ENCODE measurements at places on chromosomes 2 and 18.
A peak's percentile ranks its signal among the peaks of the same experiment; 100 is the strongest.

GRCh38 chr2:60148716-60149115 lies 404.7 kb downstream of the BCL11A start:
- no peak for DNase-seq

- no peak for DNase-seq
These were observed 221.8 kb downstream of the FHOD3 start for GRCh38 chr18:36519358-36519757.

DNA sequence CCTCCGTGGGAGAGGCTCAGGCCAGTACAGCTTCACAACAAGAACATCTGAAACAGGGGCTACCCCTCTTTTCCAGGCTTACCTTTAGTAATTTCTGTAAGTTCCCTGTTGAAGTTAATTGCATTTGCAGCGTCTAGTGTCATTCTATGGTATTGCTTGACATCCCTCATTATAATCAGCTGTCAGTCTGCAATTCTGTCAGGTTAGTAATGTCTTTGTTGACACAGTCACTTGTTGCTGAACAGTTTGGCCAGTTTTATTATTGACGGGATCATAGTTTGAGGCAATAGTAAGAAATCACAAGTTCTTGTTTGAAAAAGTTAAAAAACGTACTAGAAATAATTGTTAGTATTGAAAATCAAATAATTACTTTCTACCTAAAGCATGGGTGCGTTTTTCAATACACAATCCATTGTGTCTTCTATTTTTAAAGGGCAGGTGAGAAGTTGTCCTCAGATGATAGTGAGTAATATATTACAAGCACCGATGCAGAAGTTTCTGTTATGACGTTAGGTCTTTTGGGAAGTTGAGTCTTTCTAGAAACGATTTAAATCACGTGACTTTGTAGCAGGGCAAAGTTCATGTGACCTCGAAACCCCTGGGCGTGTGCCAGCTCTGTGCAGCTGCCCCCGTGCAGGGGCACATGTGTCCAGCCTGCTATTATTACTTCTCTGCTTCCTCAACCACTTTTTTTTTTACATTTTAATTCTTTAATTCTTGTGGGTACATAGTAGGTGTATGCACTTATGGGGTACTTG lies 49.5 kb upstream of the MBP start:
- DNase-seq: no peak

DNA sequence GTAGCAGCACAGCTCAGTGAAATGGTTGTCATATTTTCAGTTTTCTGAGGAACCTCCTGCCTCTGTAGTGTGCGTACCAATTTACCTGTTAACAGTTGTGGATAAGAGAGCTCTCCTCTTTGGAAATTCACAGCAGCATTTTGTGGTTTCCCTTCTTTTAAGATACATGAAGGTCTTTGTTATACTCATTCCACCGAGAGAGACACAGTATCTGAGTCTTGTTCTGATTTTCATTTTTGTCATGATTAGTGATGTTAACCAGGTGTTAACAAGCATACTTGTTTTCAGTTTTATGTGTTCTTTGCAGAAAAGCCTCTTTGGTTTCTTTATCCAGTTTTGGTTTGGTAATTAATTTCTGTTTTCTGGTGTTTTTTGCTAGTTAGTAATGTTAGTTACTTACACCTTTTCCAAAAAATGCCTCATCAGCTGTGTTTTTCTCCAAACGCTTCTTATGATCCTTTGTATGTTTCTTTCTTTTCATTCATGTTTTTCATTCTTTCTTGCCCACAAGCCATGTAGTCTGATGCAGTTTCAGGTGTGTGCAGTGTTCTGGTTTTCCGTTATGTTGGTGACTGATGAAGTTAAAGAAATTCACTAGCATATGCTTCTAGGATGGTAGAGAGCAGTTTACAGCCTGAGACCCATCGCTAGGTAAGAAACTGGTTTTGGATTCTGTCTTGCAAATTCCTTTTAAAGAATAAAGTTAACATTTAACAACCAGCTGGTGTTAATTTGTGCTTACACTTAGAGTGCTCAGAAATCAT lies 30.1 kb downstream of the CCDC74A start:
- no peak for DNase-seq

DNA sequence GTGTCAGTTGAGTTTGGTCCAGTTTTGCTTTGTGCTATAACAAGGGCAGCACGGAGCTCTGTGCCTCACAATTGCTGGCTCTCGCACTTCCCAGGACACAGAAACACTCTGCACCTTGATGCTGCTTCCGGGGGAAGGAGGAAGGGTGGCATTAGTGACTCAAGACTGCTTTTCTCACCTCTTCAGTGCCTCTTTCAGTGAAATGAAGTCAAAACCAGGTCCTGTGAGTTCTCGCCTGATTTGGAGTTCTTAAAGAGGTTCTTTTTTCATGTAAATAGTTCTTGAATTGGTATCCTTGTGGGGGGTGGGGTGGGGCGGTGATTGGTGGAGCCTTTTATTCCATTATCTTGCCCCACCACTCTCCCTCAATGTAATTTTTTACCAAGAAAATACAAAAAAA lies 91.5 kb upstream of the MYT1L start:
- no peak for DNase-seq

GRCh38 chr2:195552581-195552980 lies 104.4 kb upstream of the SLC39A10 start:
- DNase-seq: no peak

- no peak for DNase-seq
These were observed 25.1 kb downstream of the ADRA2B start for GRCh38 chr2:96091141-96091710.

GRCh38 chr2:122999821-123000220 lies 1025.3 kb upstream of the CNTNAP5 start:
- no peak for DNase-seq

GRCh38 chr18:77054288-77054605 lies 78.3 kb downstream of the MBP start:
- DNase-seq: no peak

DNA sequence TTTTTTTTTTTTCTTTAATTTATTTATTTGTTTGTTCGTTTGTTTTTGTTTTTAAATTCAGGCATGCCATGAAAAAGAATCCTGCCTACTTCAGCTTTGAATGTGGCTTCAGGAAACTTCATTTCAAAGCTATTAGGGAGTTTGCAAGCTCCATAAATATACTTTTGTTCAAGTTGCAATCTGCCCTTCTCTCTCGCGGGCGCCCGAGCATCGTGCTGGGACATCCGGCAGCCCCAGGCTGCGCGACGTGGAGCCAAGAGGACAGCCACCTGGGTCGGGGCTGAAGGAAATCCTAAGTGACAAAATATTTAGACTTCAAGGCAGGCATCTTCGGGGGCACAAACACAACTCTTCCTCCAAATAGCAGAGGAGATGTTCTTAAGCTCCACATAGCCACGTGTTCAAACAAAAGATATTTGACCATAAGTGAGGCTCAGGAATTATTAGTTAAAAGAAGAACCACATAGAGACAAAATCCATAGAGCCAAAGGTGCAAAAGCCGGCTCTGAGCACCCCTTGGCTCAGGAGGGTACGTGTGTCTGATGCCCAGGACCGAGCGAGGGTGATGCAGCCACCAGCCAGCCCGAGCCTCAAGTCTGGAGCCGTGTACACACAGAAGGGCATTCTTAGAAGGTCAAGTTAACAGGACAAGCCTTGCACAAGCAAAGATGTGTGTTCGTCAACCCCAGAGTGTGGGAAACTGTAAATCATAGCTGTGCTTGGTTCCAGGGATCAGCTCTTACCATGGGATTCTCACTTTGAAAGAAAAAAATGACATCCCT lies 256.5 kb upstream of the SALL3 start:
- DNase-seq: no peak

GRCh38 chr2:149033716-149034115 lies 4.8 kb upstream of the LYPD6B start:
- DNase-seq: no peak

DNA sequence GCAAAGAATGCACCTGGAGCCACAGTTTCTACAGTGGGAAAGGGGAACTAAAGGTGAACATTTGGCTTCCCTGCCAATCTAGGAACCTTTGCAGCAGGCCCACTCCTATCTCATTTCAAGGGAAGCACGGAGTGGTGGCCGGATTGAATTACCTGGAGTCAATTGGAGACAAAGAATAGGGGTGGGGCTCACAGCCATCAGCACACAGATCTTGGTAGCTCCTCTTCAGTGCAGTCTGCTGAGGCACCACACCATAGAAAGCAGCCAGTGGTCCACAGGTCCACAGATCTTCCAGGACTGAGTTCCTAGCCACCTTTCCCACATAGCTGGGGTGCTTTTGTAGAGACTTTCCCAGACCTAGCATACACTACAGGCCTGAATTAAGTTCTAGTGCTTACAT lies 43.5 kb upstream of the NXPH2 start:
- no peak for DNase-seq

DNA sequence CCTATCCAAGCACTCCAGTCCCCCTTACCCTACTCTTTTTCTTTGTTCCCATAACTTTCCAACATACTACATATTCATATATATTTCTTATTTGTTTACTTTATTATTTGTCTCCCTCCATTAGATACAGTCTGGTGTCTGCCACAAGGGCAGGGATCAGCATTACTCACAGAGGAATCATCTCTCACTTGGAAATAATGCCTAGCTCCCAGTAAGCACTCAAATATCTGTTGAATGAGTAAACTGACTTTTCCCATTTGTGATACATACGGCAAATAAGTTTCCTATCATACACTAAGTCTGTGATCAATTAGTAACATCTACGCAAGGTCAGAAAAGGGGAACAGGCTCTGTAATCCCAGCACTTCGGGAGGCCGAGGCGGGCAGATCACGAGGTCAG lies 18.7 kb downstream of the C1D start:
- peak; percentile 77 for DNase-seq

DNA sequence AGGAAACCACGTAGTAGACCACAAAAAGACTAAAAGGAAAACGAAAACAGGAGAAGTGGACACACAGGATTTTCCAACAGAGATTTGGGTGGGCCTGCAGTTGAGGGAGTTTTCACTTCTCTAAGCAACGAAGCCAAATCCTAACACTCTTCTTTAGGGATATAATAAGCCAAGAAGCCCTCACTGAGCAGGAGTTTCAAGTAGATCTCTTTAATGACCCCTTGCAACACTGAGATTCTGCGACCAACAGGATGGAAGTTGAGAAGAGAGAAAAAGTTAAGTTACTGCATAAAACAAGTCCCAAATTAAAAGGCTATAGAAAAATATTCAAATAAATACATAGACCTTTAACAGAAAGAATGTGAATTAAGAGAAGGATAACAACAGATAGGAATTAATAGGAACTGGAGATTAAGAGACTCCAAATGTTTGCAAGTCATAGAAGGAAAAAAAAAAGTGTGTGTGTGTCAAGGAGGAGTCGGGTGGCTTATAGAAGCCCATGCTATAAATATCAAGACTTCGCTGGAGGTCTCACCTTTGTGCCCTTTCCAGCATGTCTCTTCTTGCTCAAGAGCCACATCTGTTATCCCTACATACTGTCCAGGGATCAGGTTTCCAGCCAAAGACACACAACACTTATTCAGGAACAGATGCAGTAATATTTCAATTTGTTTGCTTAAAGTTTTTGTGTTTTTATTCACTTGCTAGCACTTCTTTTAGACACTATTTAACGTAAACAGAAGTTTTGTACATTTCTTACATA lies 69.4 kb upstream of the ARHGAP28 start:
- no peak for DNase-seq

DNA sequence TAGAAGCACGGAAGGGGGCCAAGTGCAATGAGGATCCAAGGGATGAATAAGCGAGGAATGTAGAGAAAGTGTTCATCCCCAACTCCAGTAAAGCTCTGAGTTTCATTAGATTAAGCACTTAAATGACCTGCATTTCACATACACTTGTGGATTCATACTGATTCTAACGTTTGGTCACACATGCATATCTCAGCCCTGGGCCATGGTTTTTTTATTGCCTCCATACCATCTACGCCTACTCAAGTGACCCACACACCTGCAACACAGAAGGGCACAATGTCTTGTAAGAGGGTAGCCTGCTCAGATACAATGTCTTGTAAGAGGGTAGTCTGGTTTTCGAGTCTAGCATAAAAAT lies 566 bp upstream of the MRPS5 start:
- no peak for DNase-seq

DNA sequence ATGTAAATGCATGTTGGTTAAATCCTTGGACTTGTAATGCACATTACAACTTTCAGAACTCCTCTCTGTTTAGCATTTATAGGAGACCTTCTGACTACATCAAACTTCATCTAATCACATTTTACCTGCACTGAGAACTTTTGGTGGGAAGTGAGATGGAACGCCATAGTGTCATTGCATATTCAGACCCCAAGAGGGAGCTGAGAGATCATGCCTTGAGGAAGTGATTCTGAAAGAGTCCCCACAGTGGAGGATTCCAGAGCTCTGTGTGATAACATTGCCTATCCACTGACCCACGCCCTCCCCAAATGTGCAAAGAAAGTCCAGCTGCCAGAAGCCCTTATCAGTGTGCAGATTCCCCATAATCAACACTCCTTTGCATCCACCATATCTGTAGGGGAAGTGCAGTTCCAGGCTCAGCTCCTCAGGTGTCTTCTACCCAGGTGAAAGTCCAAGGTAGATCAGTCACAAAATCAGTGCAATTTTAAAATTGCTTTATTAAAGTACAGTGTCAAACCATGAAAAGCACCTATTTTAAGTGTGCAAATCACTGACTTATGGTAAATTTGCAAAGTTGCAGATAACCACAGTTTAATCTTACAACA lies 212.4 kb downstream of the RPIA start:
- DNase-seq: peak; percentile 40

GRCh38 chr18:70621710-70622109 lies 332.9 kb downstream of the SOCS6 start:
- no peak for DNase-seq

DNA sequence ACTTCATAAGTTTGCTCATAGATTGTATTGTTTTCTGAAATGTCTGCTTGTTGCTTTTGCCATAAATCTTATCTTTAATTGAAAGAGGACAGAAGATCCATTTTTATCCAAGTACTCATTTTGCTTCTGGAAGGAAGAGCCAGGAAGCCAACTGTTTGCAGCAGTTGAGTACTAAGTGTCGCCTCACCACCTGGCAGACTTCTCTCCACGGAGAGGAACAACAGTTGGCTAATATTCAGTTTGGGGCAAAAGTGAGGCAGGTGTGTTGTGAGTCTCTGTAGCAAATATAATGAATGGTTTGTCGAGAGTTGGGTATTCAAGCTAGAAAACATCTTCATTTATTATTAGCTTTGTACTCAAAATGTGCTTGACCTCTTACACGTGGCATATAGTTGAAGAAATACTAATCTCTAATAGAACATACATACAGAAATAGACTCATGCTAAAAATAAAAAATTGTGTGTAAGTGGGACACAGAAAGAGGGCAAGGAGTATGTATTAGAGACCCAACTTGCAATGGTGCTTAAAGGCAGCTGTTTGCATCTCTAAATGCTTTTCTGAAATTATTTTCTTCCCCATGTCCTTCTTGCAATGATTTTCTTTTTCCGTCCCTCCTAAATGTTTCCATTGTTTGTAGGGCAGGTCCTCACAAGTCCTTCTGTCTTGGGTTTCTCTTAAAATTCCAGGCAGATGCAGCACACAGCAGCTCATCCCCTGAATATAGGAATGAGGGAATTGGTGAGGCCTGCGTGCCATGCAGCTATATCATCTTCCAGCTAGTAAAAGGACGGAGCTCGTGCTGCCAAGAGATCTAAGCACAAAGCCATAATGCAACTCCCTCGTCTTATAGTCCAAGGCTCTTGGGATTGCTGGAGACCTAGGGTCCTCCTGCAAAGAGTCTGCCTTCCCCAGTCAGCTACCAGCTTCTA lies 44.8 kb upstream of the MAP3K20 start:
- DNase-seq: peak; percentile 30

Data from RWPE1 (cell line).